ENCODE measurements at places on chromosomes 16 and 17.

DNA sequence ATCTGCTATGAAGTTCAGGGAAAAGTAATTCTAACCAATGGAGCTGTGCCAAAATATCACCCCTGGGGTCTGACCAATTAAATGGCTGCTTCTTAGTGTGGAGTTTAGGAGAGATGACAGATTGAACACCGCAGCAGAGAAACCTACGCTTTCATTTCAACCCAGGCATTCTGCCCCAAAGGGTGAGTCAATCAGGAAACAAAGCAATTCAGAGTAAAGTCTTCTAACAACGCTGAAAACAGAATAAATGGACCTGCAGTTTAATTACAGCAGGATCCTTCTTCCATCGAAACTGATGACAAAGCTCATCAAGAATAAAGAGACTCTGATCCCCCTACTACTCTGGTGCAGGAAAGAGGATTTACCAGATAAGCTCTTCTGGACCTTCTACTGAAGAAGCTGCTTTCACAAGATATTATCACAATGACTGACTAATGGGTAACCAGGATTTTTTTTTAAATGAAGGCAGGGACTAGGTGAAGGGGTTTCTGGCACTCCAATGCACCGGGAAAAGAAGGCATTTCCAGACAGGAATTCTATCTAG, 16.7 kb downstream of the RFFL start:
- peak; percentile 0 for DNase-seq

DNA sequence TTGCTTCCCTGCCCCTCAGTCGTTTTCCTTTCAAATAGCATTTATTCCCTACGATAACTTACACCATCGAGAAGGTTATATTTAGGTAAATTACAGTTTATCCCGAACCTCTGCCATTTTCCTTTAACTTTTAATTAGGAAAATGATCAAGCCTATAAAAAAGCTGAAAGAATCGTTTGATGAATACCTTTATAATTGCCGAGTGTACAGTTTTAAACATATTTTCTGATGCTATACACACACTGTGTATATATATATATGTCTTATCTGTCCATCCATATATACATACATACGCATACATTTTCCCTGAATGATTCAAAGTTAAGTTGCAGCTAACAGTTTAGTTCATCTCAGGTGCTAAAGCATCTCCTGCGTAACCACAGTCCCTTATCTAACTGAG, 56.6 kb upstream of the CRISPLD2 start:
- DNase-seq: no peak

GRCh38 chr17:45036691-45037090, 14.7 kb downstream of the DCAKD start:
- DNase-seq: no peak

DNA sequence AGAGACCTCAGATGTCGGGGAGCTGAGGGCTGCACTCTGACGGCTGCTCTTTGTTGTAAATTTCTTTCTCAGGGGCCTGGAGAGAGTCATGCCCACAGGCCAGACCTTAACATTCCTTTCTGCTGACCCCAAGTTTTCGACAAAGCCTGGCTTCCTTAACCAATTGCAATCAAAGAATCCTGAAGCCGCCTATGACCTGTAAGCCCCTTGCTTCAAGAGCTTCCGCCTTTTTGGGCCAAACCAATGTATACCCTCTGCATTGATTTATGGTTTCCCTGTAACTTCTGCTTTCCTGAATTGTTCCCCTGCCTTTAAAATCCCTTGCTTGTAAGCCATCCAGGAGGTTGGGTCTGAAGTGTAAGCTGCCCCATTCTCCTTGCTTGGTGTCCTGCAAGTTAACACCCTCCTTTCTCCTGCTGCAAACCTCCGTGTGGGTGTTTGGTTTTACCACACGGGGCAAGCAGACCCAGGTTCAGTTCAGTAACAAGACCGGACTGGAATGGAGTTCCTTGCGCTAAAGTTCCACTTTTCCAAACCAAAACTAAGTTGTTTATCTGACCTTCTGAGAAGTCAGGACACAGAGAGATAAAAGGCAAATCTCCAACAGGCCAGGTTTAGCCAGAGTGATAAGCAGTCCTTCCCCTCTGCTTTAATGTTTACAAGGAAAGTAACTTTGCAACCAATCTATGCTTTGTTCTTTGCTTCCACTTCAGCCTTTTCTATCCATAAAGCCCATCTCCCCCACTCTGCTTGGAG, 141.6 kb downstream of the KCNJ12 start:
- no peak for DNase-seq

DNA sequence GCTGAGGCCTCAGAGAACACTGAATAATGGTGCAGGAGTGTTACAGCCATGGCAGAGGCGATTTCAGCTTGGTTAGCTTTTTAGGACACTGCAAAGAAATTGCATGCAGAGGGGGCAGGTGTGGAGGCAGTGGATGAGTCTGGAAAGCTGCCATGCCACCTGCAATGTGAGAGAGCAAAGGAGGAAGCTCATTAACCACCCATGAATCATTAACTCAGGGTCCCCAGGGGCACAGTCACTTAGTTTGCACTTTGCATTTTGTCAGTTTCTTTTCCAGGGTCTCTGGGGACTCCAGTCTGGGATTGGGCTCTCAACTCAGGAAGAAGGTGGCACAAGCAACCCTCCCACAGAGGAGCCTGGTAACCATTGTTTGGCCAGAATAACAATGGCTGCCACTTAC, 132.9 kb downstream of the USP31 start:
- no peak for DNase-seq

GRCh38 chr17:16440901-16441629, 25.7 kb downstream of the TRPV2 start:
- DNase-seq: no peak

- no peak for DNase-seq
Observed at GRCh38 chr17:77596491-77597417, 361.7 kb upstream of the TNRC6C start.

- no peak for DNase-seq
Observed at GRCh38 chr16:79847101-79847500, 246.6 kb upstream of the MAF start.

GRCh38 chr16:28846933-28847273, 755 bp upstream of the TUFM start:
- DNase-seq: no peak

DNA sequence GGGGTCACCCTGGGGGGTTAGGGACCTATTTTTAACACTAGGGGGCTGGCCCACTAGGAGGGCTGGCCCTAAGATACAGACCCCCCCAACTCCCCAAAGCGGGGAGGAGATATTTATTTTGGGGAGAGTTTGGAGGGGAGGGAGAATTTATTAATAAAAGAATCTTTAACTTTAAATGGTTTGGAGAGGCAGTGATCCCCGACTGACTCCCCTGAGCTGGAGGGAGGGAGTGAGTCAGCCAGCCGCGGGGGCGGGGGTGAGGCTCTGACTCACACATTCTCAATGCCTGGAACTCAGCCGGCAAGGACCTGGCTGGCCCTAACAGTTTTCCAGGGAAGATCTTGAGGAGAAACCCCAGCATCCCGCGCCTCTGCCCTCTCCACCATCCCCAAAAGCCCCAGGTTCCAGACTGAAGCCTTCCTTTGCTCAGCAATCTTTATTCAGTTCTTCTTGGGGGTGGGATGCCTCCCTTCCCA, 1.5 kb downstream of the HCFC1R1 start:
- no peak for DNase-seq

DNA sequence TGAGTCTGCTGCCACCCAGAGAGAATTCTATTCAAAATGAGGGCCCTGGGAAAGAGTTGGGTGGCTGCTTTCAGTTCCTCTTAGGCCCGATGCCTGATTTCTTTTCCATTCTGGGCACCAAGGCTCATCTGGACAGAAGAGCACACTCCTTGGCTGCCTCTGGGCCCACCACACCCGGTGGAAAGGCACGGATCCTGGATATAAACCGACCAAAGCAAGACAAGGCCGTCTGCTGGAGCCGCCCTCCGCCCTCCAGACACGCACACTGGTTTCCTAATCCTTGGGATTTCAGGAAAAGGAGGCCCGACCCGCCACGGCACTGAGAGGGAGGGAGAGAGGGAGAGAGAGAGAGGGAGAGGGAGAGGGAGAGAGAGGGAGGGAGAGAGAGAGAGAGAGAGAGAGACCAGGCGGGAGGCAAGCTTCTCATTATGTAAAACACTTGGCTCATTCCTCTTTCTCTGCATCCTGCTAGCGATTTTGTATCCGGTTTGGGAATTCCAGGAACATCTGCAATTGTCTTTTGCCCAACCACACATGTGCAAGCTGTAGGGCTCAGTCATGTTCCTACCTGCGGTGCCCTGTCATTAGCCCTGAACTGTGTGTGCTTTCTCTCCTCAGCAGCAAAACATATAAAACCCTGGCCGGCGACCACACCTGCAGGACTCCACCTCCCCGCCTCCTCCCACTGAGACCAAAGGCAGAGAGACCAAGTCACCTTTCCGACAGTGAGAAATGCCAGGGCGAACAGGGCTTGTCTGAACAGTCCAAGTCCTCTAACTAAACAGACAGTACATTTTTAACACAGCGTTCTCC, 347.2 kb downstream of the SOX9 start:
- DNase-seq: no peak

- no peak for DNase-seq
Observed at GRCh38 chr16:10957771-10958482, 13.6 kb downstream of the CLEC16A start.

DNA sequence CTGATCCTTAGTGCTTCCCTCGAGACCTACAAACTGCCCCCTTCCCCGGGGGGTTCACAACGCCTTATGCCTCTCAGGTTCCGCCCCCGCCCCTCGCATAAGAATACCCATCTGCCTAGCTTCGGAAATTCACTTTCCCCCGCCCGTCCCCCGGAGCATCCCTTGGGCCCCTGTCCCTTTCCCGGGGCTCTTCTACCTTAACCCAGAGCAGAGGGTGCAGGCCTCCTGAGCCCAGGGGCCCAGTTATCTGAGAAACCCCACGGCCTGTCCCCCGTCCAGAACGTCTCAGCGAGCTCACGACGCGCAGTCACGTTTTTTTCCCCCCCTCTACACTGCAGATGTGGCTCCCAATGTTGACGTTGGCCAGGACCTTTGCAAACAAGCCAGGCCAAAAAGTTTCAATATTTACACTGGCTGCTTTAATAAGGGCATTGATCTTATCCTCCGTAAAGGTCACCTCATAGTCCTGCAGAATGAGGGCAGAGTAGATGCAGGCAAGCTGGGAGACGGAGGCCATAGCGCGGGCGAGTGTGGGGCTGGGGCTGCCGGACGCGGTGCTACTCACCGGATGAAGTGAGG, 1.4 kb upstream of the NBR1 start:
- DNase-seq: peak; percentile 44

DNA sequence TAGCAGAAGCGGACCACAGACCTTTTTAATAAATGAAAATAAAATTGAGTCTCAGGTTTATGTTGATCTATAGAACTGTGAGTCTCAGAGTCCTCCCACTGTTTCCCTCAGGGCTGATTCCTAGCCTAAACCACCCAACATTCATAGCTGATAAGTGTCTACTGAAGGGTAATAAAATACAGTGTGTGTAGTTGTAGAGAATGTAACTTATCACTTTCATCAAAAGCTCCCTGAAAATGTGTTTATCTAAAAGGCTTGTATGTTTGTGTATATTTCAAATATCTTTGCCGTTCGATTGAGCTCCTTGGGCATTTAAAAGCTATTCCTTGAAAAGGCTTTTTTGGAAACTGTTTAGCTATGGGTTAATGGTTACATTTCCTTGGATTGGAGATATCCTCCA, 740.3 kb upstream of the SOX9 start:
- DNase-seq: no peak

- no peak for DNase-seq
Observed at GRCh38 chr16:72903176-72903575, 144.8 kb downstream of the ZFHX3 start.
